T-helper 17 cell (primary cell): ENCODE measurements at places on chromosomes 1 and 21.
A peak's percentile ranks its signal among the peaks of the same experiment; 100 is the strongest.

DNA sequence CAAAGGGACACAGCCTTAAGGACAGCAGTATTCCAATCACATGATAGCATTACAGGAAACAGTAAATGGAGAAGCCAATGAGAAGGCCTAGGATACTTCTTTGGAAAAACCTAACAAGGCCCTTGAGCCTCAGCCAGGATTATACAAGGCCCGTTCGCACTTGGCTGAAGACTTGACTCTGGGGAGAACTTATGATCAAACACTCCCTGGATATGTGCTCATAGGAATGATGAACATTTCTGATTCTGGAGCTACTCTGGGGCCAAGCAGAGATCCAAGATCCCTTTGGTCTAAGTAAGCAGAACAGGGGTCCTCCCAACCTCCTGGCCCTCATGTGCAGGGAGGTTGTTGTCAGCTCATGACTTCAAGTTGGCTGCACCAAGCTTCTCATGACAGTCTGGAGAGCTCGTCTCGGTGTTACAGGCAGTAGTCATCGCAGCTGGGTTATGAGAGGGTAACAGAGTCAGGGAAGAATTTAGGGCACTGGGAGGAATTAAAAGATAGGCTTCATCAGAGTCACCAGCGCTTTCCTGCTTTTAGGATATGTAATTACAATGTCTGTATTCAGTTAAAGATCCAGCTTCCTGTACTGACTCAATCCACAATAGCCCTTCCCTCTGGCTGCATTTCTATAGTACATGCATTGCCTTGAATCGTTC is 92.5 kb upstream of the IRF2BP2 start:
- no peak for DNase-seq

- no peak for DNase-seq
These were observed 3.9 kb upstream of the IFNLR1 start for GRCh38 chr1:24190983-24191461.

DNA sequence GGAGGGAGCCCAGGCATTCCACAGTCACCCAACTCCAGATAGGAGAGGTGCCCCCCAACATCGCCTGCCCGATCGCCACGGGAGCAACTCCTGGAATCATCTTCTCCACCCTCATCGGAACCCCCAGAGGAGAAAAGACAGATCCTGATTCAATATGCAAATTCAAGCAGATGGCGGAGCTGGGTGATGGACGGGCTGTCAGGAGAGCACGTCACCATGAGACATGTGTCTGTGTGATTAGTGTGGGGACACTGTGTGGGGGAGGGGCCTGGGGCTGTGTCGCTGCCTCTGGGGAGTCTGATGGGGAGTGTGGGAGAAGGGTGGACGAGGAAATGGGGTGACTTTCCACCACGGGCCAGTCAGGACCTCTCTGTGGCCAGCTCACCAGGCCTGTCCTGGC is 90.2 kb upstream of the CSF3R start:
- no peak for DNase-seq

DNA sequence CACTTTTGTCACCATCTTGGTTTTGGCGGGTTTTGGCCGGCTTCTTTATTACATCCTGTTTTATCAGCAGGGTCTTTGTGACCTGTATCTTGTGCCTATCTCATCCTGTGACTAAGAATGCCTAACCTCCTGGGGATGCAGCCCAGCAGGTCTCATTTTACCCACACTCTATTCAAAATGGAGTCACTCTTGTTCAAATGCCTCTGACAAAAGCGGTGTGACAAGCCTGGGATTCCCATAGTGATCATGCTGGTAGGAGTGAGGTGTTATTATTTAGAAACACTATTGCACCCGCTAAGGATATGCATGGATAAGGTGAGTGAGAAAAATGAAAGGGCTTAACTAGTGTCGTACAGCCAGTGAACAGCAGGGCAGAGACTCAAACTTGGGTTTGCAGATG is 111.7 kb upstream of the COA6 start:
- DNase-seq: no peak

- DNase-seq: no peak
These were observed 5.5 kb upstream of the CD244 start for GRCh38 chr1:160868141-160868540.

- no peak for DNase-seq
These were observed 101.6 kb downstream of the ZMYM4 start for GRCh38 chr1:35369922-35370671.

GRCh38 chr1:43331688-43332087 is 5.9 kb upstream of the MPL start:
- DNase-seq: no peak

DNA sequence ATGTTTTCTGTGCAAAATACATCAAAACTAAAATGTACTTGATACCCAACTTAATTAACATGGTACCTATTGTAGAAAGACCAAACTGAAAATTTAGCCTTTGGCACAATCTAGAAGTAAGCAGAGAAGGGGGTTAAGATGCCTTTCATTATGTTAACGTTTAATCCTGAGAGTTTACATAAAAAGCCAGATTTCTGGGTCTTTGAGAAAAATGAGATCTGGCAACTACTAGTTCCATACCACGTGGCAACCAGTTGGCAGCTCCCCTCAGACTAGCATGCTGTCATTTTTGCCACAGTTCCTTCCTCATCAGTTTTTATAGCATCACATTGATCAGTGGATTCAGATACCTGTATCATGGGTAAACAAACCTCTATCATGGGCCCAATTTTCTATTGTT is 1.5 kb downstream of the RO60 start:
- DNase-seq: no peak

DNA sequence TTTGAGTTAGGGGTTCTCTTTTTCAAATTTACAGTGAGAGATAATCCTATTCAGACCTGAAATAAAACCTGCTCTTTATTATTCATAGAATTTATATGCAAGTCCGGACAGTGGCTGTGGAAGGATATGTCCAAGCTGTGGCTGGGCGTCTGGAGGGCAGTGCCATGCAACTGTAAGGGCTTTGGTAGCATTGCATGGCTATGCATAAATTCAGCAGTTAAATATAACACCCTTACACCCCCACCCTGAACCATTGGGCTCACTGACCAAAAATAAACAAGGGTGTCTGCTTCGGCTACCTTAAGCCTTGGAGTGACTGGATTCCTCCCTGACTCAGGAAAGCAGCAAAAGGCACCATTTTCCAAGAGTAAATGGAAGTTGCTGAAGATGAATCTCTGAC is 5.4 kb downstream of the CHTOP start:
- DNase-seq: no peak

DNA sequence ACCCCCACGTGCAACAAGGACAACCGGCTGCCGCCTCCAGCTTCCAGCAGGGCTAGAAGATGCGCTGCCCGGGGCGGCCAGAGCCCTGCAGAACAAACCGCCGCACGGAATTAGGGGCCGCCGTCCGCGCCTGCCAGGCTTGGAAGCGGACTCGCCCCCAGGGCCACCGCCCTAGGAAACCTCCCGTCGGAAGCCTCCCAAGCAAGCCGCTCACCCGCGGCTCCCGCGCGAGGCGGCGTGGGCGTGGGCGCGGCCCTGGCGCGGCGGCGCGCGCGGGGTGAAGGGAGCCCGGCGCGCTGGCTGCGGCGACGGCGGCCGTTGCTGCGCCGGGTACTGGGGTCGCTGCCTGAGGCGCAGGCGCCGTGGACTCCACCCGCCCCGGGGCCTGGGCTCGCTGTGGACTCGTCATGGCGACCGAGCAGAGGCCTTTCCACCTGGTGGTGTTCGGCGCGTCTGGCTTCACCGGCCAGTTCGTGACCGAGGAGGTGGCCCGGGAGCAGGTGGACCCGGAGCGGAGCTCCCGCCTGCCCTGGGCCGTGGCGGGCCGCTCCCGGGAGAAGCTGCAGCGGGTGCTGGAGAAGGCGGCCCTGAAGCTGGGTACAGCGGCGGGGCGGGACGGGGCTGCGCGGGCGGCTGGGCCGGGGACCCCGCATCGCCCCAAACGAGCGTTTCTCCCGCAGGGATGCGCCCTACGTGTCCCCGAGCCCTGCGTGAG is at the start of gene SCCPDH:
Gene SCCPDH (plus strand): TSS at position 394 of the 715 bp plus-strand sequence. CDS start 14 bp downstream, at position 408.
- DNase-seq: peak; percentile 16

GRCh38 chr1:22038036-22038435 is 14.5 kb upstream of the CDC42 start:
- DNase-seq: no peak

DNA sequence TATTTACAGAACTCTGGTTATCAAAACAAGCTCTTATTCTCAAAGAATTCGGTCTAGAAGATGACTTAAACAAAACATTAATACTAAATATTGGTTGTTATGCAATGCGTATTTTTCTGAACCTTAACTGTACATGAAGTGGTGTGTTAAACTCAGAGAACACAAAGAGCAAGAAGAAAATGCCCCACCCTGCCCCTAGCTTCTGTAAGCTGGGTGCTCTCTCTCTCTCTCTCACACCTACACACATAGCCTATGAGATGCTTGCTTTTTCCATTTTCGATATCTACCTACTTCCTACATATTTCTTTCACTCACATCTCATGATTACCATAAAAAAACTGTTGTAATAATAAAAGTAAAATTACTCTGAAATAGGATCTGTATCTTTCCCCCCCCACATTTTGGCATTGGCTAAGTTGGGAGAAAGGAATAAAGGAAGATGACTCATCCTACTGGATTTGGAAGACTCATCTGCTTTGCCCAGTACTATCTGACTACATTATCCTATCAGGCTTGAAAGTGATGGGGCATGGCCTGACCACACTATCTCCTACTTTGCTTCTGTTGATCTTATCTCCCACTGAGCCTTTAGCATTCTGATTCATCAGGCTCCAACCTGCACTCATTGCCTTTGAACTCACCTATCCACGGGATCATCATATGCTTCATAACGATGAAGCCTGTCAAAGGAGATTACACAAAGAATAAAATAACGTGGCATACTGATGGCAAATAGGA is 2.9 kb downstream of the CRYZ start:
- DNase-seq: no peak

- no peak for DNase-seq
These were observed 126.9 kb downstream of the RNF220 start for GRCh38 chr1:44531785-44532566.

DNA sequence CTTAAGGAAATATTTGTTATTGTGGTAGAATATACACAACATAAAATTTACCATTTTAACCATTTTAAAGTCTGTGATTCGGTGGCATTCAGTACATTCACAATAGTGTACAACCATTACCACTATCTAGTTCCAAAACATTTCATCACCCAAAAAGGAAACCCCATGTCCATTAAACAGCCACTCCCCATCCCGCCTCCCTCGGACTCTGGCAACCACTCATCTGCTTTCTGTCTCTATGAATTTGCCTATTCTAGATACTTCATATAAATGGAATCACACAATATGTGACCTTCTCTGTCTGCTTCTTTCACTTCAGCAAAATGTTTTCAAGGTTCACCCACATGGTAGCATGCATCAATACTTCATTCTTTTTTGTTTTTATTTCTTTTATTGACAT is 51.3 kb downstream of the PTP4A2 start:
- no peak for DNase-seq

- no peak for DNase-seq
These were observed 68.3 kb upstream of the TARDBP start for GRCh38 chr1:10943991-10944730.

DNA sequence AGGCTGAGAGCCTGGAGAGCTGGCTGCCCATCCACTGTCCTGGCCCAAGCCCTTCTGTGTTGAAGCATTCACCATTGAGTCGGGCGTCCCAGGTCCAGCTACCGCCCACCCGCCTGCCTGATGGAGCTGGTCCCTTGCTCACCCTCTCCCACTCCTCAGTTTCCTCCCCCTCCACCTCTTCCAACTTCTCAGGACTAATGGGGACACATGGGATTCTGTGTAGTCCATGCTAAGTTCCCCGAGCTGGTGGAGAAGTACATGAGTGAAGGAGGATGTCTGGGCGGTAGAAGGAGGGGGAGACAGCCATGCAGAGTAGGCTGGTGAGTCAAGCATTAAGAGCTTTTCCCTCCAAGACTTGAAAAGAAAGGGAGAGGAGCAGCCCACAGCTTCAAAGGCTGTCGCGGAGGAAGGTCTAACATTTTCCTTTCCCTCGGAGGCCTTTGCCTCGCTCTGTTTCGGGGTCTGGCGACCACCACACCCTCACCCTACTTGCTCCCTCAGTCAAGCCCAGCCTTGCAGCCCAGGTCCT is 561 bp downstream of the SLC26A9 start:
- no peak for DNase-seq

- DNase-seq: no peak
These were observed 762.6 kb downstream of the MRPL39 start for GRCh38 chr21:24844671-24845070.

DNA sequence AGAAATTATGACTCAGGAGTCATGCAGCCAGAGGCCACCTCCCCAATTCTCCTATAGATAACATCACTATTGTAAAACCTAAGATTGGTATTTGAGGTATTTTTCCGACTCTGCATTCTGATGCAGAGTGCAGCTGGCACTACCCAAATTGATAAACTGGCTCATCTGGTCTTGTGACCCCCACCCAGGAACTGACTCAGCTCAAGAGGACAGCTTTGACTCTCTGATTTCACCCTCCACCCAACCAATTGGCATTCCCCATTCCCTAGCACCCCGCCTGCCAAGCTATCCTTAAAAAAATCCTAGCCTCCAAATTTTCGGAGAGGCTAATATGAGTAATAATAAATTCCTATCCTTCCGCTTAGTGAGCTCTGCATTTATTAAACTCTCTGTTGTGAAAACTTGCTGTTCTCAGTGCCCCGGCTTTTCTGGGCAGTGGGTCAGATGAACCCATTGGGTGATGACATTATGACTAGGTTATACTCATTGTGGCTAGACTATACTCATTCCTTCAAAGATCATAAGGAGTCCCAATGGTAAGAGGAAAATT is 39.4 kb upstream of the EPS15 start:
- DNase-seq: no peak

DNA sequence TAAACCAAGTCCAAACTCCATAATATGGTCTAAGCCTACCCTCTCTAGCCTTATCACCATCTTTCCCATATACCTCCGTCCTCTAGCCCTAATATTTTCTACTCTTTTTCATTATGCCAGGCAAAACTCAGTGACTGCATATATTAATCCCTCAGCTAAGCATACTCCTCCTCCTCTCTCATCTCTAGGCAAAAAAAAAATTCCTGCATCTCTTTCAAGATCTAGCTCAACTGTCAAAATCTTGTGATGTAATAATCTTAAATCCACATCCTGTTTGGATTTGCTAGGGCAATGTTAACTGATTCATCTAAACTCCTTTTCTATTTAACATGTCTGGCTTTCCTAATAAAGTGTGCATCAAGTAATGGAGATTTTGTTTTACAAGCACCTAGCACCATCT is 20.4 kb downstream of the PRPF38A start:
- no peak for DNase-seq

DNA sequence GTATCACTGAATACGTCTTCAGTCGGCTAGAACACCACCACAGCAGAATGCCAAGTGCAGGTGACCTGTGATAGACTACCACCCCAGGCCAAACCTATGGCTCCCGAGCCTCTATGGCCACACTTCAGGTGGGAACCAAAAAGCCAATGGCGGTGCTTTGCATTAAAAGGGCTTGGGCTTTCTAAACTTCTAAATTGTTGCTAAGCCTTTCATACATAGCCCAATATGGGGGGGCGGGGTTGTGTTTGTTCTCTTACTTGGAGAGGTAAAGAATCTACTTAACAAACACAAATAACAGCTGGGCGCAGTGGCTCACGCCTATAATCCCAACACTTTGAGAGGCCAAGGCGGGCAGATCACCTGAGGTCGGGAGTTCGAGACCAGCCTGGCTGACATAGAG is 19.7 kb downstream of the USP48 start:
- DNase-seq: no peak

- no peak for DNase-seq
These were observed 139.9 kb downstream of the DSCAM start for GRCh38 chr21:40706806-40707655.

GRCh38 chr1:178172939-178173338 is 79.0 kb downstream of the RASAL2 start:
- DNase-seq: no peak

- DNase-seq: no peak
These were observed 28.3 kb downstream of the COL18A1 start for GRCh38 chr21:45433301-45433700.

- DNase-seq: no peak
These were observed 104.3 kb upstream of the KRTAP19-8 start for GRCh38 chr21:31142600-31142999.
